H9 (cell line): ENCODE measurements at places on chromosomes 7 and 10. TPM values are rescaled to one million over a fixed set of nuclear protein-coding genes. Genes with fewer than 3 reads are reported as not detected.

GIMAP8 gene
- total RNA-seq = not detected in 2 replicates

CNTNAP2 gene
- 64.5 and 64.8 TPM in 2 replicates for total RNA-seq

STRIP2 gene
- total RNA-seq = 8.1 and 9.9 TPM in 2 replicates

FKBP6 gene
- total RNA-seq = not detected in 2 replicates

GRCh38 chr10:14009371-14010100 lies 321.2 kb downstream of the FRMD4A start:
- no peak for DNase-seq

- DNase-seq = no peak
These were observed 73.9 kb downstream of the AMZ1 start for GRCh38 chr7:2761801-2762497.

DNA sequence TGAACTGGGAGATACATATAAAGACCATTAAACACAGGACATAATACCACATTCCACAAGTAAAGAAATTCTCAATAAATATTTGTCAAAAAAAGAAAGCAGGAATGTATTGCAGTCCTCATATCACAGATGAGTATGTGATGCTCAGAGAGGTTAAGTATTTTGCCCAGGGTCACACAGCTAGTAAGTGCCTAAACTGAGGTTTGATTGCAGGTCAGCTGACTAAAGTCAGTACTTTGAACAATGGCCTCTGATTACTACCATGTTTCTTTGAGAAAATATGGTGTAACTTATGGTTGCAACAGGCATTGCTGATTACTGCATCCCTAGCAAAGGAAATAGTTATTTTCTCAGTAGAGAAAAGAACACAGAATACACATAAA lies 267.1 kb downstream of the ELMO1 start:
- no peak for DNase-seq

- DNase-seq = no peak
These were observed 234.7 kb upstream of the GLI3 start for GRCh38 chr7:42471573-42472174.

- peak; percentile 84 for DNase-seq
These were observed at the start of gene PALS2 for GRCh38 chr7:24572997-24573553. Gene PALS2, plus strand, starts transcription at chr7:24573452. Its CDS starts 50,216 bp downstream, at chr7:24623668.

DNA sequence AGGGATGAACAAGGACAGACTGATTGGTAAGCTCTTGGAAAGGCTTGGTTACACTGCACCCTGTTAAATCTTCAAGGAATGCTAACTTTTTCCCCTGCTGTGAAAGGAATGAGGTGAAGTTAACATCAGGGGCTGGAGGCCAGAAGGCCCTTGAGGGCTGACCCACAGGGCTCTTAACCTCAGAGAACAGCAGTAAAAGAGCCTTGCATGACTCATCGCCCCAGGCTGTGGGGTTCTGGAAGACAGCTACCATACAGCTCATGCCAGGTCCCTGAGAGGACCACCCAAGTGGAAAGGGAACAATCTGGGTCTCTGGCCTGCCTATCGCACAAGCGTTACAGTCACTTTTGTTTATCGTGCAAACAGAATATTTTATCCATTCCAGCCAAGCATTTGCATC lies 54.4 kb downstream of the CYP2C9 start:
- peak; percentile 87 for DNase-seq

DNA sequence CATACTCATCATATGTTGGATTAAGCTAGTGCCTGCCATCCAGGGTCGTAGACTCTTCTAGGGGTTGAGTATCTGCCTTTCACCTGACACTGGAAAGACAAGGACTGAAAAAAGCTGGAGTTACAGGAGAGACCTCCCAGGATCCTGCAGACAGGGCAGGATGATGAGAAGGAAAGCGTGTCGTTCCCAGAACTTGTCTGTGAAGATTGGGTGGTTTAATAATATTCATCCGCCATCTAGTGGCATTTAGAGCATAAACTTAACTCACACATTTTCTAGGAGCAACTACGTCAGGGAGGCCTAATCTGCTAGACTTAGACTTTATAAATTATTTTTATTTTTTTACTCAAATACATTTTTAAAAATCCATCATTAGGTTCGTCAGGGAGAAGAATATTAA lies 59.6 kb downstream of the ADRB1 start:
- DNase-seq = no peak

DNA sequence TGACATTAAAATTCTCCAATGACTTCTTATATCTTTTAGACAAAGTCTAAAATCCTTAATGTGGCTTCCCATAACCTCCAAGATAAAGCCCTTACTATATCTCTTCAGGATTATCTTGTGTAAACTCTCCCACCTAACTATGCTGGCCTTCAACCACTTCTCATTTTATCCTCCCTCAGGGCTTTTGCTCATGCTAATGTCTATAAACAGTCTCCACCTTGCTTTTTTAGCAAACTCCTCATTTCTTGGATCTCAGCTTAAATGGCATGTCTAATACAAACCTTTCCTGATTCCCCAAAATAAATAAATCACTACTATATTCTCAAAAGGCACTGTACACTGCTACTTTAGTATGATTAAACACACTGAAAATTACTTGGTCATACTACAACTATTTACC lies 181.2 kb downstream of the LRRN3 start:
- DNase-seq = no peak

GRCh38 chr10:103498936-103499638 lies 5.6 kb downstream of the NEURL1 start:
- DNase-seq = no peak

GRCh38 chr7:55588976-55589604 lies 16.8 kb upstream of the VOPP1 start:
- DNase-seq = no peak

GRCh38 chr7:120856621-120857352 lies 1.2 kb downstream of the TSPAN12 start:
- peak; percentile 76 for DNase-seq

DNA sequence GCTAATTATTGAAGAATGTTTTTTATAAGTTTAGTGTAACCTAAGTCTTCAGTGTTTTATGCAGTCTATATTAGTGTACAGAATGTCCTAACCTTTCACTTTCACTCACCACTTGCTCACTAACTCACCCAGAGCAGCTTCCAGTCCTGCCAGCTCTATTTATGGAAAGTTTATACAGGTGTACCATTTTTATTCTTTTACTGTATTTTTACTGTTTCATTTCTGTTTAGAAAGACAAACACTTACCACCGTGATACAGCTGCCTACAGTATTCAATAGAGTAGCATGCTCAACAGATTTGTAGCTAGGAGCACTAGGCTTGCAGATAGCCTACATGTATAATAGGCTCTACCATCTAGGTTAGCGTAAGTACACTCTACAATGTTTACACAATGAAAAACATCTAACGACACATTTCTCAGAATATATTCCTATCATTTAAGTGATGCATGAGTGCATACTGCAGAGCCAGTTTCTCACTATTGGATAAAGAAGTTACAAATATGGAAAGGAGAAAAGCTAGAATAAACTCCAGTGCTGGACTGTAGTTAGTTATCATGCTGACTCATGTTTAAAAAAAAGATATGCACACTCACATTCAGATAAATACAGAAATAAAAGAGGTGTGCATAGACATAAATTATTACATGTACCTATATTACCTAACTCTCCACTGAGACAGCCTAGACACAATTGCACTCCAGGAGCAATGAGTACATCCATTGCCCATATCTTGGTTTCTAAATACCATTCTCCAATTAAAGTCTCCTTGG lies 30.4 kb downstream of the STEAP1B start:
- DNase-seq = no peak

DNA sequence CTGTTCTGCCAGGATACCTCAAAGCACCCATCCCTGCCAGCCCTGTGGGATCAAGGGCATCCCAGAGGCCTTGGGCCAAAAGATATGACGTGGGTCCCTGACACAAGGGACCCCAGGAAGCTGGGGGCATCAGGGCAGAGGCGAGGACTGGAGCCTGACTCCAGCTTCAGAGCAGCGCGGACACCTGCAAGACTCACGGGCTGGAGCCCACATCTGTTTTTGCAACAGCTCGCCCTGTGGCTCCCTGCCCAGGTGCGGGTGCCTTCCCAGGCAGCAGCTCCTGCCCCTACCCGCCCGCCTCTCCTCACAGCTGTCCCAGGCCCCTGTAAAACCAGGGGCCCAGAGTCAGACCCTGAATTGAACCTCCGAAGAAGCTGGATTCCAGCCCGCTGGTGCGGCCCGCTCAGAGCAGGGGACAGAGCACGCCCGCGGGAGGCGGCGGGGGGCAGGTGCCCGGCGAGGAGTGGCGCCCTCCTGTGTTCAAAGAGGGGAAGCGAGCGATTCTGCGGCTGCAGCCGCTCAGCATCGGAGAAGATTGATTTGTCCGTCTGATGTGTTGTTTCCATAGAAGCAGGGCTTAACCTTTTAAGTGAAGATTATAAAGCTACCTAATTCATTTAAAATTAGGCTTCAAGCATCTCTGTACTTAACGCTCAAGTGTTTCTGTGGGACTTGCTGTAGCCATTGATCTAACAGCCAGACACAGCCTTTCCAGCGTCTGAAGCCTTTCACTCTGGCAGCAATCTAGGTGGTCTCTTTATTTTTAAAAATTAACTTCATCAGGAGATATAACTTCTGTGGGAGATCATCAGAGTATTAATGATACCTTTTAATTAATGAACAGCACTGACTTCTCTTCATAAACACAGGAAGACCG lies 88.4 kb downstream of the BEND7 start:
- peak; percentile 78 for DNase-seq
